Glutamatergic neuron (in vitro differentiated cells): ENCODE measurements at places on chromosomes 16 and 17. TPM values are rescaled to one million over a fixed set of nuclear protein-coding genes. Genes with fewer than 3 reads are reported as not detected.

DNA sequence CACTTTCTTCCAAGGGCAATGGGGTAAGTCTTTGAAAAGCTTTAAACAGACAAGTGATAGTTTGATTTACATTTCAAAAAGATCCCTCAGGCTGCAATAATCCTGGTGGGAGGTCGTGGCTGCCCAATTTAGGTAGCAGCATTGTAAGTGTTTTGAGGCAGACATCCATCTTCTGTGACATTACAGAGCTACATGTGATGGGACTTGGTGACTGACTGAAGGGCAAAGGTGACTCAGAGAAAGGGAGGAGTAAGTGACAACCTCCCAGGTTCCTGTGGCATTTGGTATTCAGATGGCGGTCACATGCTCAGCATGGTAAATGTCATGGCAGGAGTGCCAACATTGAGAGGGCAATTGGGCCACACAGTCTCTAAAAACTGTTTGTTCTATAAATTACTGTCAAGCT lies 26.5 kb downstream of the STAT3 start:
- no peak for DNase-seq

KRTAP1-1 gene
- not detected for total RNA-seq

PRR35 gene
- not detected for total RNA-seq

DNA sequence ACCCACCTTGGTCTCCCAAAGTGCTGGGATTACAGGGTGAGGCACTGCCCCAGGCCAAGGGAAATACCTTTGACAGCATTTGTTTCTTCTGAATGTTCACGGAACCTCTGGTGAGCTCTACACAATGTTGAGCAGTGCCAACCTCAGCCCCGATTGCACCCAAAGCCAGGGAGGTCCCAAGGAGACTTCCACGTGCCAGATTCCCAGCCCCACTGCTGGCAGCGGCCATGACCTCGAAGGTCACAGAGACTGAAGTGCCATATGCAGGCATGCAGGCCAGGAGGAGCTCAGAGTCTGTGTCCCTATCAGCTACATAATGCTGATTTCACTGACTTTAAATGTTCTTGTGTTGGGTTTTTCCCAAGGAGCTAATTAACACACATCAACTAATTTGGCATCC lies 226.4 kb upstream of the FOXF1 start:
- no peak for DNase-seq

FUS gene
- 473 TPM for total RNA-seq
